BJ (cell line): ENCODE measurements at places on chromosomes 4 and X.

DNA sequence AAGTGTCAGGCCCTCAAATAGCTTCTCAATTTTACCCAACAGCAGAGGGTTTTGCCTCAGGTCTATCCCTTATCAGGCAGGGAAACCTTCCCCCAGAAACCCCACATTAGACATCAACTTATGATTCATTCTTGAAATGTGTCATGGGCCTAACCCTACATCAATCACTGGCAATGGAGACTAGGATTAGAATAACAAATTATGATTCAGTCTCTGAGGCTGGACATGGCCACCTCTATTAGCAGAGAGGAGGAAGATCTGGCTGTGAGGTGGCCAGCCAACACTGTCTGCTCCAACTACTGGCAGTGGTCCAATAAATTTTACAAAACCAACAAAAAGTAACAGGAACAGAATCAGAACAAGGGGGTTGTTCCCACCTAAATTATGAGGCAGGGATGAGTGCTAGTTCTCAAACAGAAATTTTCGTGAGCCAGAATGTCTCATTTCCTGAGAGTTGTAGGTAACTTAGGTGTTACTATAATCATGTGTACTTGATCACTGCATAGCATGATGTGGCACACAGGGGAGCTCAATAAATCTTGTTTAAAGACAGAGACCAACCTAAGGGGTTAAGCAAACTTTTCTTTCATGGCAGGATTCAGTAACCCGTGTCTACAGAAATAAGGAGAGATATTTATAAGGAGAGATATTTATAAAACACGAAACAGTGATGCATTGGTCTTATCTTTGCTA lies 126.8 kb downstream of the NFKB1 start:
- no peak for DNase-seq

DNA sequence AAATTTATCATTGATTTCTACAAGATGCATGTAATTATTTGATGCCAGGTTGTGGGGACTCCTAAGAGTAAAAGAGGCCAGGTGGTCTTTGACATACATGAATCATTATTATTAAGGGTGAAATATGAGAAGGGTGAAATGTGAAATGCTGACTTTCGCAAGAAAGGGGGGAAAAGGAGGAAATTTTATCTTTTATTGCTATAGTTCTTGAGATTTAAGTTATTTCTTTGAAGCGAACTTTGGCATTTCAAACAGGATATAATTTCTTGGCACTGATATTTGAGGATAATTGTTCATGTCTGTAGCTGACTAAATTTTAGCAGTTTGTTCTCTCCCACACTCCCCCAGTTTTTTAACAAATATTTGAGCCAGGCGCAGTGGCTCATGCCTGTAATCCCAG lies 80.1 kb downstream of the TMEM131L start:
- DNase-seq, result no peak

GRCh38 chrX:27675493-27675892 lies 85.3 kb downstream of the DCAF8L2 start:
- DNase-seq, result no peak

- DNase-seq, result no peak
These were observed 445.7 kb downstream of the GASK1B start for GRCh38 chr4:157727163-157727562.

DNA sequence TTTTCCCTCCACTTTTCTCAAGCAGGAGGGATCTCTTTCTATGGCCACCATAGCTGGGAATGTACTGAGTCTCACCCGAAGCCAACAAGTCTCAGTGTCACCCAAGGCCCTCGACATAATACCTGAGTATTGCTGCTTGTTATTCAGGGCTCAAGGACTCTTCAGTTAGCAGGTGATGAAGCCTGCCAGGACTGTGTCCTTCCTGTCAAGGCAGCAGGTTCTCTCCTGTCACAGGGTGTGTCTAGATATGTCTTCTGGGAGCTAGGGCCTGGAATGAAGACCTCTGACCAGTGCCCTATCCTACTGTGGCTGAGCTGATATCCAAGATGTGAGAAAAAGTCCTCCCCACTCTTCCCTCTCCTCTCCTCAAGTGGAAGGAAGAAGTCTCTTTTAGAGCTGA lies 391.0 kb upstream of the DIPK2B start:
- DNase-seq, result no peak

GRCh38 chr4:164639001-164639400 lies 114.9 kb upstream of the SMIM31 start:
- DNase-seq, result no peak

GRCh38 chr4:22595684-22596083 lies 79.8 kb upstream of the ADGRA3 start:
- DNase-seq, result no peak

GRCh38 chr4:126446917-126447316 lies 1132.2 kb downstream of the FAT4 start:
- no peak for DNase-seq

DNA sequence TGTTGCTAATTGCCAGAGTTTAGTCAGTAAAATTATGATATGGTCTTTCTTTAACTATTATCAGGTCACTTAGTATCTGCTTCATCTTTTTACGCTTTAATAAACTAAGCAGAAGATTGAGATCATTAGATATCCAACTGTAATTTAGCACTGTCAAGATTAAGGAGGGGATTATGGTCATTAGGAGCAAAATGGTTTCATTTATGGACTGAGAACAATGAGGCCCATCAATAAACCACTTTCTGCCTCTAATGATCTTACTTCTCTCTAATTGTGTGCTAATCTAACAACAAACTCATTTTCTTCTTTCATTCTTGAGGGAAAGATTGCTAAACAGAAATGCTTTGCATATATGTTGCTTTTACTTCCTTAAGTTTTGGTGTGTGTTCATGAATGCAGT lies 340.4 kb downstream of the RPA4 start:
- no peak for DNase-seq

GRCh38 chr4:114302472-114302871 lies 296.1 kb upstream of the UGT8 start:
- DNase-seq, result no peak

- DNase-seq, result no peak
These were observed 78.7 kb downstream of the WDFY3 start for GRCh38 chr4:84887824-84888223.

DNA sequence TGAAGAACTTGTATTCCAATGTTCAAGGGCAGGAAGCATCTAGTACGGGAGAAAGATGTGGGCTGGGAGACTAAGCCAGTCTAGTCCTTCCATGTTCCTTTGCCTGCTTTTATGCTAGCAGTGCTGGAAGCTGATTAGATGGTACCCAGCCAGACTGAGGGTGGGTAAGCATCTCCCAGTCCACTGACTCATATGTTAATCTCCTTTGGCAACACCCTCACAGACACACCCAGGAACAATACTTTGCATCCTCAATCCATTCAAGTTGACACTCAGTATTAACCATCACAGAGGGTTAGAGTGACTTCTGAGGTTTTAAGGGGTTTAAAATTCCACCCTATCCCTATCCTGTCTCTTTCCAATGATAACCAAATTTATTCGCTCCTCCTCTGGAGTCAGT lies 6.5 kb downstream of the HMGN5 start:
- no peak for DNase-seq

DNA sequence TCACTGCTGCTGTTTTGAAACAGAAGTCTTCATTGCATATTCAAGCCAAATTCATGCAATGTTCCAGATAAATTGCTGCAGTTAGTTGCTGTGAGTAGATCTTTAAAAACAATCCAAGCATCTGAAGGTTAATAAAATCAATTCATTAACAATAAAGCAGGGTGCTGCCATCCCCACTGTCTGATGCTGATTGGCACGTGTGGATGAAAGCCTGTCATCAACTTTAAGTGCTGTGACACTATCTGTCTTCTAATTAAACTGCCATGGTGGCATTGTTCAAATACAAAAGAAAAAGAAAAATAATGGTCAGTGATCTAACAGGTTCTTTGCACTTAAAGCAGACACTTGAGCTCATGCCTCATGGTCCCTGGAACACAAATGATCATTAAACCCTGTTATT lies 63.0 kb upstream of the MND1 start:
- no peak for DNase-seq

DNA sequence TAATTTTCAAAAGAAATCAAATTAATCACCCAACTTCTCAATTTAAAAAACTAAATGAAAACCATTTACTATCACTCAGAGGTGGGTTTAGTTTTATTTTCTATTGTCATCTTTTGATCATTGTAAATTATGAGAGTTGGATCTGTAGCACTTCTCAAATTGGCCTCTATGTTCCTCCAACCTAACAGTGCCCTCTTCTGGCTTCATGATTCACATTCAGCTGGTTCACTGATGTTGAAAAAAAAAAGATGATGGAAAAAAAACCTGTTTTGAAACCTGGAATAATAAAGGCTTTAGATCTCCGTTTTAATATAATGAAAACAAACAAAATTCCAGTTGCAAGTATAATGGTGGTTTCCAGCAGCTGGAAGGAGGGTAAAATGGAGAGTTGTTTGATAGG lies 2.4 kb upstream of the NBDY start:
- DNase-seq, result no peak

DNA sequence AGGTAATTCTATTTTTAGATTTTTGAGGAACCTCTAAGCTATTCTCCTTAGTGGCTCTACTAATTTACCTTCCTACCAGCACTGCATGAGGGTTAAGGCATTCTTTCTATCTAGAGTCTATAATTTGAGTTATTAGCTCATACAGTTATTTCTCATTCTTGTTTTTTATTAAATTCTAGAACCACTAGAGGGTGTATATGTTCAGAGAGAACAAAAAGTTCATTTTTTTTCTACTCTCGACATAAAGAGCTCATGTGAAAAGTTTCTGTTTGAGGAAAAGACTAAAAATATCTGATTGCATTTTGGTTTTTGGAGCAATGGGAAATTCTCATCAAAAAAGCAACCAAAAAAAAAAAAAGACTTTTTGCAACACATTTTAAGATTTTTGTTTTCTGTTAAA lies 57.0 kb upstream of the LRAT start:
- no peak for DNase-seq
